Anterior cingulate cortex (tissue), 58 donors: ENCODE measurements at places on chromosomes 12 and 14.

DNA sequence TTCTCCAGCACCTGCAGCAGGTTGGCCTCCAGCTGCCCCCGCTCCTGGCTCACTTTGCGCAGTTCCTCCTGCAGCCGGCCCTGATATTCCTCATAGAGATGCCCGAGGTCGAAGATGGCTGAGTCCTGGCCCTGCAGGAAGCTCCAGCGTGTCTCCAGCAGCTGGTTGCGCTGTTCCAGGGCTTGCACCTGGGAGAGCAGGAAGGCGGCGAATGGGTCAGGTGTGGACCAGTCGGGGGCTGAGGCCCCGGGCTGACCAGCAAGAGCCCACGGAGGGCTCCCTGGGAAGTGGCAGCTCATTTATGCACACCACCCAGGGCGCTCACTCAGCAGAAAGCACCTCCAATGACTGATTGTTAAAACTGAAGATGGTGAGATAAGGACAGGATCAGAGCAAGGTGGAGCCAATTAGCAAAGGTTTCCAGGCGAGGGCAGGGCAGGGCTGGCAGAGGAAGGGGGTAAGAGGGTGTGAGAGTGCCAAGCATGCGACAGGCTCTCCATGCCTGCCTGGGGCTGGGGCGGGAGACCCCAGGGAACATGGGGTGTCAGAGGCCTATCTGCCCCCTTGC is 6.3 kb downstream of the KRT80 start:
- no peak for DNase-seq

- peak; percentile 33 for DNase-seq
Observed at GRCh38 chr12:62631471-62632410, 165.1 kb downstream of the MON2 start.

GRCh38 chr12:26705851-26706250 is 127.1 kb downstream of the ITPR2 start:
- DNase-seq = no peak

- no peak for DNase-seq
Observed at GRCh38 chr14:72643317-72643801, 250.5 kb downstream of the DPF3 start.

- no peak for DNase-seq
Observed at GRCh38 chr14:58353516-58354299, 42.0 kb upstream of the TOMM20L start.
